8988T (cell line): ENCODE measurements at places on chromosomes 7 and 10.

- no peak for DNase-seq
Measured at GRCh38 chr7:28112012-28112411, 68.6 kb downstream of the JAZF1 start.

DNA sequence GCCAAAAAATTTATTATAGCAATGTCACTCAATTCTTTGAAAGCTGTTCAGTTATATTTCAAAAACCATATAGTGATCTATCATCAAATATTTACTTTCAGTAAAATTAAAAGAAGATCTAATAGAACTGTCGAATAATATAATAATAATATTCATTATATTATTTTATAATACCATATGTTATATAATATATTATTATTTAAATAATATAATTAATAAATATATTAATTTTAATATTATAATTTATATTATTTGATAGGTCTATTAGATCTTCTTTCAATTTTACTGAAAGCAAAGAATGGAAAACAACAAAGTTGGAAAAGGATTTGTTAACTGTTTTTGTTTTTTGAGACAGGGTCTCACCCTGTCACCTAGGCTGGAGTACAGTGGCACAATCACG is 22.5 kb upstream of the UCMA start:
- no peak for DNase-seq

- DNase-seq: no peak
Measured at GRCh38 chr10:128125416-128125943, 743 bp downstream of the MKI67 start.

- peak; percentile 73 for DNase-seq
Measured at GRCh38 chr10:126902157-126902556, 3.1 kb upstream of the DOCK1 start.

- no peak for DNase-seq
Measured at GRCh38 chr10:28558923-28559508, 26.1 kb downstream of the WAC start.

GRCh38 chr10:3239920-3240894 is 67.6 kb upstream of the PITRM1 start:
- no peak for DNase-seq

DNA sequence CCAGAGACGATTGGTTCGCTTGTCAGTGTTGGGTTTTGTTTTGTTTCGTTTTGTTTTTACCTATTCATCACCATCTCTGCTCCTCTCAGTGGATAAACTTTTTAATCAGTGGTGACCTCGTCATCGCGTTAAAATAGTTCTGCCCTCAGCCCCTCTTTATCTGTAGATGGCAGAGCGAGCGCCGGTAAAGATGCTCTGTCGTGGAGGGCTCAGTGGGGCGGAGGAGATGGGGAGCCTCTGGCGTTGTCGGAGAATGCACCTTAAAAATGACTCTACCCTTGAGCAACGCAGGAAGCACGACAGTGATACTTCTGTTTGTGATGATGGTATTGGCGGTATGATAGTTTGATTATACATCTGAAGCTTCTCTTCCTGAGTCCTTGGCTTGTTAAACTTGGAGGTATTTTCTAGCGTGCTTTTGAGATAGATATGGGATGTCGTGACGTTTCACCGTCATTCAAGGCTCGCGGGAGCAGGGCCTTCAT is 554 bp downstream of the CSGALNACT2 start:
- no peak for DNase-seq

GRCh38 chr7:27185854-27186667 is 1.0 kb upstream of the HOXA11 start:
- DNase-seq: no peak

GRCh38 chr7:34734771-34735170 is 76.8 kb downstream of the NPSR1 start:
- no peak for DNase-seq

- no peak for DNase-seq
Measured at GRCh38 chr10:92816091-92816531, 32.2 kb upstream of the EXOC6 start.

DNA sequence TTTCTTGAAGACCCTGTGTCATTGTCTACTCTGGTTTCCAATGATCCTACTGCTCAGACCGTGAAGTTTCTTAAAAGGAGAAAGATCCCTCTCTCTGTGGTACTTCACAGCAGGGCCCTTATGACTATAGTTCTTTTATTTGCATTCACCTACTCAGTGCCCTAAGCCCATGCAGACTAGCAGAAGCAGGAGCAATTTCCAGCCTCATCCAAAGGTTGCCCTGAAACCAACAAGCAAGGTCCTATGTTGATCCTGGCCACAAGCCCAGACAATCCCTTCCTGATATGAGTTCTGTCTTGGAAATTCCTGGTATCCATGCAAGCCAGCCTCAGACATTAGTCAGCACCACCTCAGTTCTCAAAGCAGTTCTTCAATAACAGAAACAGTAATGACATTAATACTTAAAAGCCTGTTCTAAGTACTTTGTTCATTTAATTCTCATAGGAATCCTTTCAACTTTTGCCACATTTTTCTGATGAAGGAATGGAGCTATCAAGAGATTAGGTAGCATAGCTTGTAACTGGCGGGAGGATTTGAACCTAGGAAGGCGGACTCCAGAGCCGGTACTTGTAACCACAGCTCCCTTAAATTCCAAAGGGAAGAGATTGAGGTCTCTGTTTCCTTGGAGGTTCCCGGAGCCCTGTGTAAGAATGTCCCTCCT is 58.1 kb upstream of the ST8SIA6 start:
- DNase-seq: no peak

GRCh38 chr7:269721-270120 is 20.2 kb upstream of the FOXL3 start:
- no peak for DNase-seq

DNA sequence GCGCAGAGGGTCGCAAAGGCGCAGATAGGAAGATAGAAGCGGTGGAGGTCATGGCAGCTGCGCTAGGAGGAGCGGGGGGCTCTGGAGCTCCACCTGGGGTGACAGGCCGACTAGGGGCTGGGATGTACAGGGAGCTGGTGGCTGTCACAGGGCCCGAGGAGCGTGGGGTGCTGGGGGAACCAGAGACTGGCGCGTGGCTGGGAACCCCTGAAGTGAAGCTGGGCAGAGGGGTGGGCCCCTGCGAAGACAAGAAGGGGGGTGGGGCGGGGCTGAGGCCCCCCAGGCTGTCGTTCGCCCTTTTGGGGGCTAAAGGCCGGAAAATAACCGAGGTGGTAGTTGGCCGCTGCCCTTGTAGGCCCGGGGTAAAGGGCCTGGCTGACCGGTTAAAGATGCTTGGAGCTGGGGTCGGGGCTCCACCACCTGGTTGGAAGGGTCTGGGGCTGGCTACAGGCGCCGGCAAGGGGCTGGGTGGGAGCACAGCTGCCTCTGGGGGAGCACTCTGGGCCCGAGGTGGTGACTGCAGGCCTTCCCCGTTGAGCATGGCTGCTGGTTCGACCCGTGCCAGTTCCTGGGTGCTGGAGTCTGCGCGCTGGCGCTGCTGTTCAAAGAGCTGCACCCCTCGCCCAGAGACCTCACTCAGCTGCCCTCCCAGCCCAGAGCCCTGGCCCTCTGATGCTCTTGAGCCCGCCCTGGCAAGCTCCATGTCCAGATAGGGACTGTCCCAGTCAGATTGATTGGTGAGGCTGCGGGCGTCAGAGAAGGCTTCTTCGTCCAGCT is 6.8 kb upstream of the MYOZ1 start:
- DNase-seq: no peak

GRCh38 chr7:120056227-120056626 is 216.7 kb upstream of the KCND2 start:
- DNase-seq: no peak

DNA sequence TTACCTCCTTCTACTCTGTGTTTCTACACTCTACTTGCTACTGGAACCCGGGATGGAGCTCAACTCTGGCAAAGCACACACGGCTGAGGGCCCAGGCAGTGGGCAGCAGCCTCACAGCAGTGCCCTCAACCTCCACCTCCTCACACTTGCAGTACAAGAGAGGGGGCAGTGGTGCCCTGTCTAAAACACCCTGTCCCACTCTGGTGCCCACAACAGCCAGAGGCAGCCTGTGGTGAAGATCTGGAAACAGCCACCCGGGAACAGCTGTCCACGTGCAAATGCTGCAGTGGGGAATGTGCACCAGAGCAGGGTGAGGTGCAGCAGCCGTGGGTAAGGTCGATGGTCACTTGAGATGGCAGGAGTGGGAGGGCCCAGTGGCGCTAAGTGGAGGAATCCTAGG is 13.7 kb downstream of the MAT1A start:
- no peak for DNase-seq

DNA sequence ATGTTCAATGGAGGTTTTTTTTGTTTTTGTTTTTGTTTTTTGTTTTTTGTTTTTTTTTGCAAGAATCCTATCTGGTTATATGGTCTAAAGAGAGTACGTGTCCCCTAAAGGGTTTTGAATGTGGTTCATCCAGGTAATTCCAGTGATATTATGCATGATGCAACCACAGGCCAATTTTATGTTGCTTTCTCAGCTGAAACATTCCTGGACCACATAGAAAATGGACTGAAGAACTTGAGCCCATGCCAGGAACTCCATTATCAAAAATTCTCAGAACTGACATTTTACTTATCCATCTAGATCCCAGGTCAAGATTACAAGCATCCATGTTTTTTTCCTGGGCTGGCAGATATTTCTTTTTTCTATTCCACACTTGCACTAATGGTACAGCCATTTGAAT is 11.5 kb upstream of the MINDY3 start:
- DNase-seq: no peak

DNA sequence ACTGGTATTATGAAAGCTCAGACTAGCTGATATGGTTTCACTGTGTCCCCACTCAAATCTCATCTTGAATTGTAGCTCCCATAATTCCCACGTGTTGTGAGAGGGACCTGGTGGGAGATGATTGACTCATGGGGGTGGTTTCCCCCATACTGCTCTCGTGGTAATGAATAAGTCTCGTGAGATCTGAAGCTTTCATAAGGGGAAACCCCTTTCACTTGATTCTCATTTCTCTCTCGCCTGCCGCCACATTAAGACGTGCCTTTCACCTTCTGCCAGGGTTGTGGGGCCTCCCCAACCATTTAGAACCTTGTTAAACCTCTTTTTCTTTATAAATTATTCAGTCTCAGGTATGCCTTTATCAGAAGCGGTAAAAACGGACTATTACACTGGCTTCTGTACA is 40.3 kb downstream of the COL13A1 start:
- DNase-seq: no peak

GRCh38 chr10:97490592-97490991 is 7.6 kb downstream of the MMS19 start:
- DNase-seq: no peak

GRCh38 chr10:97320480-97321031 is 1.5 kb downstream of the FRAT1 start:
- no peak for DNase-seq

DNA sequence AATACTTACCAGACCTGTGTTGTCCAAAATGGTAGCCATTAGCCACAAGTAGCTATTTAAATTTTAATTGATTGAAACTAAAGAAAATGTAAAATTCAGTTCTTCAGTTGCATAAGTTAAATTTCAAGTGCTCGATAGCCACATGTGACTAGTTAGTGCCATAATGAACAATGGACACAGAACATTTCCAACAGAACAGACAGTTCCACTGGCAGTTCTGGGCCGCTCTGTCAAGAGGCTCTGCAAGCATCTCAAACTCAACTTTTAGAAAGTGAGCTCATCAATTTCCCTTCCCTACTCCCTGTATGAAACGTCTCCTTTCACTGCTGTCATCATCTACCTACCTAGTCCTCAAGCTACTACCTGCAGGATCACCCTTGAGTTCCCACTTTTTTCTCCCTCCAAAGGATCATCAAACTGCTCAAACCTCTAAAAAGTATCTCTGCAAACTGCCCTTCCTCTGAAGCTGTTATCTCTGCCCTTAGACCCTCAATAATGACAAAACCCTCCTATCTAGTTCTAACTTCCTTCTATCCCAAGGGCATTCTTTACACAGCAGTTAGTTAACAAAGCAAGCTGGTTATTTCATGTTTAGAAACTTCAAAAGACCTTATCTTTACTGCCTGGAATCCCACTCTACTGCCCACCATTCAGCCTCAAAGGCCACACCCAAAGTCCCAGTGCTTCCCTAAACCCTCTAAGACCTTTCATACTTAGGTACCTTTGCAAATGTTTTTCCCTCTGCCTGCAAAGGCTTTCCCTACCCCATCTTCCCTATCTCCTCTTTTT is 20.6 kb downstream of the SHTN1 start:
- no peak for DNase-seq

DNA sequence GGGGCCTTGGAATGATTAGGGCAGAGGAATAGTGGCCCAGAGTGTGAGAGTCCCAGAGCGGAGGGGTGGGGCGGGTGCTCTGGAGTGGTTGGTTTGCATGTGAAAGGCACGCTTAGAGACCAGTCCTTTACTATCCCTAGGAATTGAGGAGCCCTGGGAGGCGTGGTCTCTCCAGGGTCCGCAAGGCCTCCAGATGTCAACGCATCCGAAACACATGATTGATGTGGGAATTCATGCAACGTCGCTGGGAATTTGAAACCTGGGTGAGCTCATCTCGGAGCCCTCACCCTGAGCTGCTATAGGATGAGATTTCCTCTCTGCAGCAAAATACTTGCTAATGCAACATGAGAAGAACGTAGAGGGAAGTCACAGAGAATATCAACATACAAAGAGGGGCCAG is 51.2 kb downstream of the NPTX2 start:
- no peak for DNase-seq

GRCh38 chr10:1942478-1942877 is 205.2 kb upstream of the ADARB2 start:
- no peak for DNase-seq

DNA sequence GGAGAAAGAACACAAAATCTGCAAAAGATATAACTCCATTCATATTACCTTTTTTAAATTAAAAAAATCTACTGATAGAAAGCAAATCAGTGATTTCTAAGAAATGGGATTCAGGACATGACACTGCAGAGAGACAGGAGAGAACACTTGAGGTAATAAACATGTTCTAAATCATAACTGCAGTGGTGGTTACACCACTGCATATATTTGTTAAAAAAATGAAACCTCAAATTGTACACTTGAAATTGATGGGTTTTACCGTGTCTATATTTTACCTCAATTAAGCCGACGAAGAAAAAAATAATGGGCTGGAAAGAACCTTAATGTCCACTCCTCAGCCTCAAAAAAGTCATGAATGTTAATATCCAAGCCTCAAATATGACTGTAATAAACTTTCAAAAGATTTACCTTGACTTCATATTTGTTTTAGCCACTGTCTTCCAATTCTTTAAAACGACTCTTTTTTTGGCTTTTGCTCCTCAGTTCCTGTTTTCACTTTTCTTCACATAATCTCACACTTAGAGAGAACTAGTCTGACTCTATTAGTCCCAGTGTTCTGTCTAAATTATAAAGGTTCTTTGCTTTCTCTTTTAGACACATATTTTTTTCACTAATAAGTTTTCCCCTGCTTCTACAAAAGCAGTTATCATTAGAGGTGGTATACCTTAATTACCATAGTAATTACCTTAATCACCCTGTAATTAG is 502.4 kb downstream of the GRM8 start:
- no peak for DNase-seq

DNA sequence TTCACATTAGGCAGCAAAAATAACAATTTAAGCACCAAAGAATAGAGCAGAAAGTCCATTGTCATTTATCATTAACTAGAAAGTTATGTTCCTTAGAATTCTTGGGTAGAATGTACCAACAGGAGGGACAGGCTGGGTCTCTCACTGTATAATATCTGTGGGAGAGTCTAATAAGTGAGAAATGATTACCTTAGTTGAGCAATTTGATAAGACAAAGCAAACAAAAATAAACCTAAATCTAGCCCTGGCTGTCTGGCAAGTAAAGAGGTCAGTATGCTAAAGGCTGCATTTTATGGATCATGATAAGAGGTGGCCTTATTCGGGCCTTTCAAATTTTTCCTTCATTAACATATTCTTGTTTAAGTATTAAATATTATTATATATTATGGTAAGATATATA is 35.6 kb downstream of the THNSL1 start:
- no peak for DNase-seq
